CD4-positive, alpha-beta T cell treated with Interleukin-21 for 1 hour (primary cell): ENCODE measurements at places on chromosomes 13 and 19.

- no peak for DNase-seq
Observed at GRCh38 chr13:37769078-37769477, 100.5 kb downstream of the TRPC4 start.

DNA sequence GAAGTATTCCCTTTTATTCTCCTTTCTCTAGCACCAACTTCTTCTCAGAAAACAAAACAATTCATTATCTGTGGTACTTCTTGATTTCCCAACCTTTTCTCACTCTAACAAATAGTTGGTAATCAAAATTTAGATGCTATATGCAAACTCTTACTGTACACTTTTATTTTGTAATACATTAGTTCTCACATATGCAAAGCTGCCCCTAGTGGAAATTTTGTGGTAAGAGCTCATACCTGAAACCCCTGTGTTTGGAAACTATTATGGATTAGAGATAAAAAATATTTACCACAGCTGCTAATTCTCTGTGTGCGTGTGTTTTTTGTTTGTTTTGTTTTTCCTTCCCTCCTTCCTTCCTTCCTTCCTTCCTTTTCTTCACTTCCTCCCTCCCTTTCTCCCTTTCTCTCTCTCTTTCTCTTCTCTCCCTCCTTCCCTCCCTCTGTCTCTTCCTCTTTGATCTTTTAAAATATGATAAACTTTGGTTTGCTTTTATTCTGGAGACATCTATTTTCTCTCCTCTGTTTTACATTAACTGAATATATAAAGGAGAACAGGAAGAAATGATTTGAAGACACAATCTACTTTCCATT is 537.4 kb downstream of the SLITRK6 start:
- no peak for DNase-seq

GRCh38 chr13:113656003-113656588 is 1.9 kb downstream of the ATP4B start:
- no peak for DNase-seq

GRCh38 chr13:112522578-112522977 is 65.4 kb downstream of the TUBGCP3 start:
- no peak for DNase-seq

DNA sequence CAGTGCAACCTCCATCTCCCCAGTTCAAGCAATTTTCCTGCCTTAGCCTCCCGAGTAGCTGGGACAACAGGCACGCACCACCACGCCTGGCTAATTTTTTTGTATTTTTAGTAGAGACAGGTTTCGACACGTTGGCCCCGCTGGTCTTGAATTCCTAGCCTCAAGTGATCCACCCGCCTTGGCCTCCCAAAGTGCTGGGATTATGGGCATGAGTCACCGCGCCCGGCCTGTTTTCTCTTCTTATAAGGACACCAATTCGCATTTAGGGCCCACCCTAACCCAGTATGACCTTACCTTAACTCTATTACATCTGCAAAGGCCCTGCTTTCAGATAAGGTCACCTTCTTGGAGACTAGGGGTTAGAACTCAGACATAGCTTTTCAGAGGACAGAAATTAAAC is 35.1 kb downstream of the TMEM161A start:
- no peak for DNase-seq

GRCh38 chr13:71278512-71278911 is 588.5 kb downstream of the DACH1 start:
- no peak for DNase-seq

GRCh38 chr13:28318496-28318895 is 176.4 kb downstream of the FLT1 start:
- no peak for DNase-seq

DNA sequence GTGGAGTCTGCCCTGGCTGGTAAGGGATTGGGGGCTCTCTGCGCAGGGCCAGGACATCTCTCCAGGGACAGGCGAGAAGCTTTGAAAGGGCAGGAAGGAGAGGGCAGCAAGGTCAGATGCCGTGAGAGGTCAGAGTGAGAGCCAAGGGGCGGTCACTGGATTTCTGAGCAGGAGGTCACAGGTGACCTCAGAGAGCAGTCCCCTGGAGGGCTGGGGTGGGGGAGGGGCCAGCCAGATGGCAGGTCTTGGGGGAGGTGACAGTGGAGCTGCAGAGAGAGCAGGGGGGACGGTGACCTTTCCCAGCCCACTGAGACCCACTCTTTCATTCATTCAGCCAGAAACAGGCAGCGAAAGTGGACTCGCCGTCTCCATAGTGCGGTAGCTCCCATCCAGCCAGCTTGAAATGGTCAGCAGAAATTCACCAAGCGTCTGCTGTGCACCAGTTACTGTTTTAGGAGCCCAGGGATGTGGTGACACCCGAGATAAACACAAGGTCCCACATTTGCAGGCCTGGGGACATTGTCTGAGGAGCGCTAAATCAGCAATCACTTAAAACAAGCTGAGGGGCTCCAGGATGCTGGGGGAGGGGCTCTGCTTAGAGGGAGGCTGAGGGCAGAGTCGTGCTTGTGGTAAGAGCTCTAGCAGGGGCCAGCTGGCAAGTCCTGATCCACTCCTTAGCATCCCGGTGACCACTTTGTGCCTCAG is 10.2 kb downstream of the CARM1 start:
- no peak for DNase-seq

DNA sequence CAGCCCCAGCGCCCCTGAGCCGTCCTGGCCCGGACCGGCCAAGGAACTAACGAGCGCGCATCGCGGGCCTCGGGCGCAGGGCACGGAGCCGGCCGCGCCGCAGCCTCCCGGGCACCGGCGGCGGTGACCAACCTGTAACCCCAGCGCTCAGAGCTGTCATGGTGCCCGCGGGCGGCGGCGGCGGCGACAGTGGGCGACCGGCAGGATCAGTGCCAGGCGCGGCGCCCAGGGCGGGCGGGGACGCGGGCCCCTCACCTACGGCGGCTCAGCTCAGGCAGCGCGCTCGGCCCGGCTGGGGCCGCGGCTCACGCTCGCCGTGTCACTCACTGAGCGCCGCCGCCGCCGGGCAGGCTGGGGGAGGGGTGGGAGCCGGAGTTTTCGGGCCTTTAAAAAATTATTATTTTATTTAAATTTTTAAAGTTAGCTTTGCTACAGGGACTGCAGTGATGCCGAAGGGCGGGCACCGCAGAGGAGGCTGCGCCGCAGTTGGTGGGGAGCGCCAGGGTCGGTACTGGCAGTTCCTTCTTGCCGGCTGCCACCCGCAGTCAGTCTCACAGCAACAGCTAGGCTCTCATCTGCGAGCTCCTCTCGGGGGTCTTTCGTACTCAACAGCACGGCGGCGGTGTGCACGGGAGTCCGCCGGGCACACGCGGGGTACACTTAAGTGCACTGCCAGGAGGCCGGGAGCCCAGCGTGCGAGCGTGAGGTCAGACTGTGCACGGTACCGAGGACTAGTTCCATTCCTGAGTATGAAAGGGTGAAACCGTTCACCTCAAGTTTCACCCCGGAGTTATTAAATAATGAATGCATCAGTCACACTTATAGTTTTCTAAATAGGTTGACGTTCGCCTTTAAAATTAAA is at the start of gene NALCN:
TSS of gene NALCN (minus strand) at position 328 of the 862 bp plus-strand sequence. CDS start 17,382 bp downstream, outside the sequence.
- DNase-seq: no peak

GRCh38 chr19:40262422-40262821 is 22.7 kb downstream of the AKT2 start:
- no peak for DNase-seq

GRCh38 chr19:28327905-28328304 is 885.0 kb downstream of the UQCRFS1 start:
- DNase-seq: no peak

DNA sequence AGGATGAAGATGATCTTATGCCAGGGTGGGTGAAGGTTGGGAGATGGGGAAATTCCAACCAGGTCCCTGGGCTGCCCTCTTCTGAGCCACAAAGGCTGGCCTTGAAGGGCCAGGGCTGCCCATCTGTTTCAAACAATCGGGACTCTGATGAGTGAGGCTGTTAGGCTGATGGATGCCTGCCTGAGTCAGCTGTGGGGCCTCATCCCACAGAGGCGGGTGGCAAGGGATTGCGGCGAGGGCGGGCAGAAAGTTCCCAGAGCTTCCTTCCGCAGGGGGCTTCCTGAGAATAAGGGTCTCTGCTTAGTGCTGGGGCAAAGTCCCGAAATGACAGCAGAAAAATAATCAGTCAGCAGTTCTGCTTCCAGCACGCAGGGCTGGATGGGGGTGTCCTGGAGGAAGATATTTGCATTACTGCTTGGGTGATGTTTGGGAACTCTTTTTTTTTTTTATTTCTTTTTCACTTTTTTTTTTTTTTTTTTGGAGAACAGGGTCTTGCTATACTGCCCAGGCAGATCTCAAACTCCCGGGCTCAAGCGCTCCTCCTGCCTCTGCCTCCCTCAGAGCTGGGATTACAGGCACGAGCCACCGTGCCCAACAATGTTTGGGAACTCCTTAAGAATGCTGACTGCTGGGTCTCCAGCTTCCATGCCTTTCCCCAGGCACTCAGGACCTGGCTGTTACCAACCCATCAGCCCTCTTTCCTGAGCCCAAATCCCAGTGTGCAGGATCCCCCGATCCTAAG is 14.1 kb downstream of the SH3GL1 start:
- DNase-seq: no peak

- DNase-seq: no peak
Observed at GRCh38 chr19:45041125-45041524, 2.3 kb downstream of the CLASRP start.

GRCh38 chr13:50740052-50740741 is 103.3 kb downstream of the DLEU7 start:
- DNase-seq: no peak

DNA sequence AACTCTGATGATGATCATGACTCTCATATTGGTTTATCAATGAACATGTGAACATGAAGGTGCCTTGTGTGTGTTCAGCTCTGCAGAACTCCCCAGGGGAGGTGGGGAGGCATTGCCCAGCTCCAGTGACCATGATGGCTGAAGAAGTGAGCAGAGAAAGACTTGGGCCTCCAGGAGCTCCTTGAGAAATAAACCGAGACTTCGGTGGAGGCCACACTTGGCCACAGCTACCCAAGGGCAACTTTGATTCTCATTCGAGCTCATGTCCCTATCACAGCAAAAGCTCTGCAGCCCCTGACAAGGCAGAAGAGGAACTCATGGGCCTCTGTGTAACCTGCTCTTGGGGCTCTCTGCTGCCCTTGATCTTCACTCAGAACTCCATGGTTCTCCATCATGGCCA is 44.1 kb upstream of the ZNF536 start:
- no peak for DNase-seq

DNA sequence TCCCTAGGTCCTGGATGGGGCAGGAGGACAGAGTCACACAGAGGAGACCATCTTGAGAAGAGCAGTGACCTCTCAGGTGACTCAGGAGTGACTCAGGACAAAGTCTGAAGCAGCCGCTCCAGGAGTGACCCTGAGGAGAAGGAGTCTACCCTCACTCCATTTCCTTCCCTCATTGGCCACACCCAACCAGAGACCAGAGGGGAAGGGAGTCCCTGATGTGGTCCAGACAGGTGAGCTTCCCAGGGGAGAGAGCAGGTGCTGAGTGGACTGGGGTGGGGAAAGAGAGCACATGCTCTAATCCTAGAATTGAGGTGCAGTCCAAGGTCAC is 75.5 kb upstream of the MEDAG start:
- DNase-seq: no peak

- DNase-seq: no peak
Observed at GRCh38 chr19:1156305-1156801, 17.7 kb downstream of the SBNO2 start.

DNA sequence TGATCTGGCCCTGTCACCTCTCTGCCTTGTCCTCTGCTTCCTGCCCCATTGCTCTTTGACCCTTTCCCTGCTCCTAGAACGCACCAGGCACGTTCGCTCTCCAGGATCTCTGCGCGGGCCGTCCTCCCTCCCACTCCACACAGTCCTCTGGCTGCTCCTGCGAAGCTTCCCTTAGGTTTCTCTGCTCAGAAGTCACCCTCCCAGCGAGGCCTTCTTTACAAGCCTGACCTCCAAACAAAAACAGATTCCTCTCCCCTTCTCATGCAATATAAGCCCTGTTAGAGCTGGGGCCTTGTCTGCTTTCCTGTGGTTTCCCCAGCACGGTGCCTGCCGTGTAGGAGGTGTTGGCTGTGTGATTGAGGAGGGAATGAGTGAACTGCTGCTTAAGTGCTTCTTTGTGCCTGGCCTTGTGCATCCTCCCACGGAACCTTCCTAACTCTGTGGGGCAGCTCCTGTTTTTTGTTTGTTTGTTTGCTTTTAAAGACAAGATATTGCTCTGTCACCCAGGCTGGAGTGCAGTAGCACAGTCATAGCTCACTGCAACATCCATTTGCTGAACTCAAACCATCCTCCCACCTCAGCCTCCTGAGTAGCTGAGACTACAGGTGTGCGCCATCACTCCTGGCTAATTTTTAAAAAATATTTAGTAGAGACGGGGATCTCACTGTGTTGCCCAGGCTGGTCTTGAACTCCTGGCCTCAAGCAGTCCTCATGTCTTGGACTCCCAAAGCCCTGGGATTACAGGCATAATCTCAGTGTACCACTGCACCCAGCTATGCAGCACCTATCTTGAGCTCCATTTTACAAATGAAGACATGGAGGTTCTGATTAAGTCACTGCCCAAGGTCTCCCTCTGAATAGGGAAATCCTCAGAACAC is 82.0 kb downstream of the SIPA1L3 start:
- DNase-seq: no peak

DNA sequence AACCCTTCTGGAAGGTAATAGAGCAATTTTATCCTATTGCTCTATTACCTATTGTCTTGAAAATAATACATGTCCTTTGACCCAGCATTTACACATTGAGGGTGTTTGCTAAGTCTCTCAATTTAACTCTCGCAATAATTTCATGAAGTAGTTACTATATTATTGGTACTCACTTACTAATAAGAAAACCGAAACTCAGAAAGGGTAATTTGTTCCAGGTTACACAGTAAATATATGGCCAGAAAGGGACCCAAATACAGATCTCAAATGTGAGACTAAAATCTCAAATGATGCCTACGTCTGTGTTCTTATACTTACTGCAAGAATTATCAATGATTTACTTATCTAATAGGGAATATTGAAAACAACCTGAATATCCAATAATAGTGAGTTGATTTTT is 29.7 kb upstream of the FAM216B start:
- DNase-seq: no peak

DNA sequence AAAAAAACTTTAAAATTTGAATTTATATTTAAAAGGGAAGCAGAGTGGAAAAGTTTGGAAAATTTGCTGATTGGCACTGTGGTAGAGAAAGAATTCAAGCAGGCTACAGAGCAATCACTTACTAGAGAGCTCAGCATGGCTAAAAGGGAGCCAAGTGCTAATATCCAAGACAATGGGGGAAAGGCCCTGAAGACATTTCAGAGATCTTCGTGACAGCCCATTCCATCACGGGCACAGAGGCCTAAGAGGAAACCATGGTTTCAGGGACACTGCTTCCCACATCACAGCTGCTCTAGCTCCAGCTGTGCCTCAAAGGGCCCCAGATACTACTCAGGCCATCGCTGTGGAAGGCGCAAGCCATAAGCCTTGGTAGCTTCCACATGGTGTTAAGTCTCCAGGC is 73.7 kb downstream of the SGCG start:
- no peak for DNase-seq
